Erythroblast (primary cell): ENCODE measurements at places on chromosomes 5 and 9.

DNA sequence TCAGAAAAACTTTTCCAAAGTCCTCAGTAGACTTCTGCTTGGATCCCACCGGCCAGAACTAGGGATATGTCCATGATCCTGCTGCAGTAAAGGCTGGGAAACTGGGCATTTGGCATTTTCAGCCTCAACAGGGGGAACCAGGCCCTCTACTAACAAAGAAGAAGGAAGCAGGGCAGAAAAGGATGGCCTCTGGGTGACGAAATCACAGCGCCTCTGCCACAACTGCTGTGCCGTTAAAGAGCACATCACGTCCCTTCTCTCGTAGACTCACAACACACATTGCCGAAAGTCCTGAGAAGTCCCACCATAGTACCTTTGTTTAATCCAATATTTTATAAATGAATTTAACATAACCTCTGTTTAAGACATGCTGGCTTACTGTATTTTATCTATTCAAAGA is 10.4 kb upstream of the AFAP1L1 start:
- no peak for DNase-seq

GRCh38 chr5:139574641-139575312 is 13.6 kb downstream of the UBE2D2 start:
- peak; percentile 42 for DNase-seq

- no peak for DNase-seq
Measured at GRCh38 chr5:170297589-170298462, at the start of gene LCP2. LCP2 (minus strand) TSS chr5:170297777; CDS start chr5:170297611, 166 bp downstream.

- no peak for DNase-seq
Measured at GRCh38 chr5:121853850-121854249, 2.2 kb downstream of the FTMT start.

GRCh38 chr5:134510970-134511795 is 14.3 kb upstream of the JADE2 start:
- no peak for DNase-seq

DNA sequence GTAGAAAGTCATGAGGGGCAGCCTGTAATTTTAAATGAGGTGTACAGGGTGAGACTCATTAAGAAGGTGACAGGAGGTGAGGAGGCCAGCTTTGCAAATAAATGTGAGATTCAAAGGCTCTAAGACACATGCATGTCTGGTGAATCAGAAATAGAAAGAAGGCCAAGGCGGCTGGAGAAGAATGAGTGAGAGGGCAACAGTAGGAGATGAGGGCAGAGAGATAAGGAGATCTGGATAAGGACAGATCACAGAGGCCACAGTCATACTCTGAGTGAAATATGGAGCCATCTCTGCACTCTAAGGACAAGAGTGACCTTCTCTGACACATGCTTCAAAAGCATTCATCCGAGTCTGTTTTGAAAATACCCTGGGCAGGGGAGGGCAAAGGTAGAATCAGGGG is 90.7 kb downstream of the RAD23B start:
- DNase-seq, result no peak

DNA sequence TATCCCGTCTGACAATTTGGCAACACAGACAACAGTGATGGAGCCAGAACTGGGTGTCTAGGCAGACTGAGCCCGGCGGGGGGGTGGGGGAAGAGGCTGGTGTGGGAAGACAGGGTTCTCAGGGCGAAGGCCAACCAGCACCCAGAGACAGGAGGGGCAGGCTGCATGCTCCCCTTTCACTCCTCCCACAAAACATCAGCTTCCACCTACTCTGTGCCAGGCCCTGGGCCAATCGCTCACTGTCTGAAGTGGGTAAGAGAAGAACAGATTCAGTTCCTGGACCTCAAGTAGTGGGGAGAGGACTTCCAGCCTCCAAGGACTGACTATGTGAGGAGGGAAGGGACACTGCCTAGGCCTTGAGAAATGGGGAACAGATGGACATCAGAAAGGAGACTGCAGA is 2.8 kb downstream of the SNCB start:
- no peak for DNase-seq

DNA sequence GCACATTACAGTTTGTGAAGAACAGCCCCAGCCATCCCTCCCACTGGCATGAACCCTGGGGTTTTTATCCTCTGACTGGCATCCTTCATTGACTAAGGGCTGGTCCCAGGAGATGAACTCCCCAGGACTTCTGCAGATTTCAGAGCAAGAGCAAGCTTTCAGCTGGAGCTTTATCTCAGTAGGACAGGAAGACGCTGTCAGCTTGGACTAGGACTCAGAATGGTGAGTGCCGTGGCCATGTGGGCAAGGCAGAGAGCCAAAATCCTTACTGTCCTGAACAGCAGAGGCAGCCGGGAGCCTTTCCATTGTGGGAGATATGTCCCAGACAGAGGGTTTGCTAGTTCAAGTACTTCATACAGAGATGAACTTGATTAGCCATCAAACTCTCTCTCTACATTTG is 3.2 kb upstream of the ACOT12 start:
- DNase-seq, result no peak

- DNase-seq, result no peak
Measured at GRCh38 chr5:164306662-164307061, 801.2 kb downstream of the MAT2B start.

- DNase-seq, result no peak
Measured at GRCh38 chr9:93392974-93393373, 58.5 kb upstream of the FAM120A start.

- no peak for DNase-seq
Measured at GRCh38 chr5:172719211-172719610, 51.8 kb downstream of the DUSP1 start.

- DNase-seq, result peak; percentile 9
Measured at GRCh38 chr9:71895117-71895516, 15.9 kb downstream of the ABHD17B start.

GRCh38 chr5:82074950-82075349 is 103.1 kb downstream of the ATG10 start:
- DNase-seq, result no peak

DNA sequence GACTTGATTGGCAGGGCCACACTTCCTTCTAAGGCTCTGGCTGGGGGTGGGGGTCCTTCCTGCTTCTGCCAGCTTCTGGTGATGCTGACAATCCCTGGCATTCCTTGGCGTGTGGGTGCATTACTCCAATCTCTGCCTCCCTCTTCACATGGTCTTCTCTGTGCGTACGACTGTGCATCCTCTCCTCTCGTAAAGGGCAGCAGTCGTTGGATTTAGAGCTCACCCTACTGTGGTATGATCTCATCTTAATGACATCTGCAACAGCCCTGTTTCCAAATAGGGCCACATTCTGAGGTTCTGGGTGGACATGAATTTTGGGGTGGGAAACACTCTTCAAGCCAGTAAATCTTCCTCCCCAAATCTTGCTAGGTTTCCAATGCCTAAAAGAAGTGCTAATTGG is 36.8 kb downstream of the ROPN1L start:
- DNase-seq, result no peak

DNA sequence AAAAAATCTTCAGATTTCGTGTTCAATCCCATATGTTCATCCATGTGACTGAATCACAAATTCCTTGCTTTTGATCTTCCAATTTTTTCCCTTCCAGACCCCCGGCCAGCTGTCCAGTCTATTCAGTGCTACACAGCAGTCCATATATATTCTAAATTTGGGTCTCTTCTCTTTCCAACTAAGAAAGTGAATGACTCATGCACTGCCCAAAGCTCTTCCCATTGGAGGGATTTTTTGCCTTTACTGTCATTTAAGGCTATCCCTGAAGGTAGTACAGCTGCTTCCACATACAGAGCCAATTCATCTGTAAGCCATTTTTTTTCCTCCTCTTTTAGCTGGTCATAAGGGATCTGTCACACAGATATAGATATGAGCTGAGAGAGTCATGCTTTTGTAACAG is 478.3 kb downstream of the DMRT2 start:
- no peak for DNase-seq

- no peak for DNase-seq
Measured at GRCh38 chr5:108858959-108859358, 111.3 kb downstream of the FER start.

GRCh38 chr5:1942630-1943029 is 59.9 kb upstream of the IRX4 start:
- DNase-seq, result no peak

DNA sequence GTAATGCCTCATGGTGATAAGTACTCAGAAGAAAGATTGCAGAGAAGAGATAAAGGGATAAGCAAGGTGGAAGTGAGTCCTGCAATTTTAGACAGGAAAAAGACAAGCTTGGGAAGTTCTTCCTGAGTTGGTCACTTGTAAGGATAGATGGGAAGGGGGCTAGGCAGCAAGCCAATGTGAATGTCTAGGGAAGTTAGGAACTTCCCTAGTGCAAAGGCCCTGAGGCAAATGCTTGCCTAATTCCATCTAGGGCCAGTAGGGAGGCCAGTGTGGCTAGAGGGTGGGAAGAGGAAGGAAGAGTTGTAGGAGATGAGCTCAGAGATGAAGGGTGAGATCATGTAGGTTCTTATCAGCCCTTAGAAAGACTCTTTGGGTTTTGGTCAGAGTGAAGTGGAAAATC is 206.6 kb downstream of the MAT2B start:
- no peak for DNase-seq

DNA sequence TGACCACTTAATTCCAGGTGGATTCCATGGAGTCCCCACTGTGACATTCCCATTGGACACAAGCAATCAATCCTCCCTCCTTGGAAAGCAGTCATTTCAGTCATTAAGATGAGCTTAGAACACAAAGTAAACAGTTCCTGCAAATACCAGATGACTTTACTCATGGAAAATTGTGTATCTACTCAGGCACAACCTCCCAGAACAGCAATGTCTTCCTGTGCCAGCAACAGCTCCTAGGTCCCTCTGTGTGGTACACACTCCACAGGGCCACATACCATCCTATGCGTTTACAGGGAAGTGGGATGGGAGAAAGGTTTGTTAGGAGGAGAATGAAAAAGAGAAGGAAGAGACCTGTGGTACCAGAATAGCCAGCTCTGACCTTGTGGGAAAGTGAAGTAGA is 53.7 kb downstream of the MTMR12 start:
- DNase-seq, result no peak

- DNase-seq, result no peak
Measured at GRCh38 chr5:4976902-4977301, 163.2 kb upstream of the ADAMTS16 start.

- DNase-seq, result no peak
Measured at GRCh38 chr9:91063471-91063870, 261.9 kb downstream of the SYK start.

GRCh38 chr9:111914749-111915424 is 18.3 kb downstream of the UGCG start:
- peak; percentile 49 for DNase-seq

DNA sequence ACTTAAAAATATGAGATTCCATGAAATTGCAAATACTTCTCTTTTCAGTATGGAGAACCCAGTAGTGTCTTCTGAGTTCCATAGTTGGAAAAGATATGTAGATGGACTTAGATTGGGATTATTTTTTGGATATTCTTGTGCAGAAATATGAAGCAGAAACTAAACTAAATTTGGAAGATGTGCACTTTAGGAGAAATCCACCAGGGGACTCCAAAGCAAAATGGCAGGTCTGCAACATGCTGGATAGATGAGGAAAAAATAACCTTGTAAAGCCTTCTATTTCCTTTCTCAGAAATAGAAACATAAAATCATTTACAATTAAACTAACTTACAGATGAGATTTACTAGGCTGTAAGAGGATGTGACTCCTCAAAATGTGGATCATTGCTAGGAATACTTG is 49.2 kb upstream of the MINAR2 start:
- DNase-seq, result no peak

DNA sequence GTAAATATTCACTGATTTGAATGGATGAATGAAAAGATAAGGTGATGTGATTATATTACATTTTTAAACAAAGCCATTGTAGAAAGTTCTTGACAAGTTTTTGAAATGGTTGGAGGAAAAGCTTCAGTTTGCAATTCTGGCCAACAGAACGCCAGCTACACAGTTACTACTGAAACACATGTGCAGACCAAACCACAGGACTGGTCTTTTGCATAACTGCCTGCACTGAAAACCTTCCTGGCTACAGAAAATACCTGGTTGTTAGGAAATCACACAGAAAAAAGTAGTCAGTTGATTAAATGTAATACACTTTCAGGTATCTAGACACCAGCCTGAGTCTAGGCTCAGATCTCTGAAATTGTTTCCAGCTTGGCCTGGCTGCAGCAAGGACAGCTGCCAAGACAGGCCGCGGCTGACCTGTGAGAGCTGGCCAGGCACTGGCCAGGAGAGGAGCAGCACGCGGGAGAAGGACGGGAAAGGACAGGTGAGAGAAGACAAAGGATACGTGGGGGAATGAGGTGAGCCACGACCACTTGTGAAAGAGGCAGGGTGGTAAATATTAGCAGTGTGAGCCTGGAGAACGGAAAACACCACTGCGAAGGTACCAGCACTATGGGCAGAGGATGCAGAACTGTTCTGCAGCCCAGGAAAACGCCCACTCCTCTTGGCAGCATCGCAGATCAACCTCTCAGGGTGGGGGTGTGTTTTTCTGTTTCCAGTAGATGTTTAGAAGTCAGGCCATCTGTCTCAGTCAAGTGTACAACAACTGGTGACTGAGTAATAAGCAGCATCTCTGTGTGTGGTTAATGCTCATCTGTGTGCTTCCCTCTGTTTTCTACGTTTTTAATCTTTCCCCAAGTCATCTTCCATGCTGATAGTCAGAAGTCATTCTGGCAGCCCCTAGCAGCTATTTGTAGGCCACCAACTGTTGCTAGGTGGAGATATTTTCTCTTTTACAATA is 137.4 kb downstream of the SCAMP1 start:
- no peak for DNase-seq

DNA sequence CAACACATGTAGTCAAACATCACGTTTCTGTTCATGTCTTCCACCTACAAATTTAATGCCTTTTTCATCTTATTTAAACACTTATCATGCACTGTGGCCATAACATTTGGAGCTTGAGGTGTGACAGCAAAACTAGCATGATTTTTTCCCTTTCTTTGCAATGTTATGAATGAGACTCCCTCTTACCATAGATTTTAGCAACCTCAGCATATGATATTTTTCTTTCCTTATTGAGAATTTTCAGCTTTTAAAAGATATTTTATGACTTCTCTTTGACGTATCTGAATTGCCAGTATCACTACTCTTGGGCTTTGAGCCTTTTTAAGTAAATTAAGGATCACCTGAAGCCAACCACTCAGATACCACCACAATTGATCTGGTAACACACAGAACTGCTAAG is 32.7 kb upstream of the ISOC1 start:
- DNase-seq, result no peak

DNA sequence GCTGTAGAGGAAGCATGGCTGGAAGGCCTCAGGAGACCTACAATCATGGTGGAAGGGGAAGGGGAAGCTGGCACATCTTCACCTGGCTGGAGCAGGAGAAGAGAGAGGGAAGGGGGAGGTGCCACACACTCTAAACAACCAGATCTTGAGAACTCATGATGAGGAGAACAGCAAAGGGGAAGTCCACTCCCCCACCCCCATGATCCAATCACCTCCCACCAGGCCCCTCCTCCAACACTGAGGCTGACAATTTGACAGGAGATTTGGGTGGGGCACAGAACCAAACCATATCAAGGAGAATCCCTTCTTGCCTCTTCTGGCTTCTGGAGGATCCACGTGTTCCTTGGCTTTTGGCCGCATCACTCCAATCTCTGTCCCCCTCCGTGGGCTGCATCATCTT is 13.1 kb upstream of the CMBL start:
- DNase-seq, result no peak

- DNase-seq, result no peak
Measured at GRCh38 chr9:82797534-82797933, 265.4 kb downstream of the RASEF start.
